ENCODE measurements at places on chromosomes 6 and 20. TPM values are rescaled to one million over a fixed set of nuclear protein-coding genes. Genes with fewer than 3 reads are reported as not detected.
A peak's percentile ranks its signal among the peaks of the same experiment; 100 is the strongest.

- peak; percentile 11 for DNase-seq
Measured at GRCh38 chr20:61768571-61769285, 297.0 kb downstream of the TAF4 start.

DNA sequence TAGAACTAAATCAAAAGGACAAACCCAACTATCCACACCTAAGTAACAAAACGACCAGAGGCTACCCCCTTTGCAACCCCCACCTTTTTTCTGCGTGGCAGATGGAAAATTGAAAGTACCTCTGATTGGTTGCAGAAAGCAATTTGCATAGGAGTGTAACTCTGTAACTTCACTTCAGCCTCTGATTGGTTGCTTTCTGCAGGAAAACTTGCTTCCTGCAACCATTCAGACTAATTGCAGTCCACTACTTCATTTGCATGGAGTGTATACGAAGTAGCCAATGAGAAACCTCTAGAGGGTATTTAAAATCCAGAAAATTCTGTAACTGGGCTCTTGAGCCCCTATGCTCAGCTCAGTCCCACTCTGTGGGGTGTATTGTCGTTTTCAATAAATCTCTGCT is 129.1 kb upstream of the OLIG3 start:
- no peak for DNase-seq

CCR6 gene
- not detected for total RNA-seq

ABHD12 gene
- total RNA-seq: 72.6 TPM
